ENCODE measurements at places on chromosomes 2 and 18.

DNA sequence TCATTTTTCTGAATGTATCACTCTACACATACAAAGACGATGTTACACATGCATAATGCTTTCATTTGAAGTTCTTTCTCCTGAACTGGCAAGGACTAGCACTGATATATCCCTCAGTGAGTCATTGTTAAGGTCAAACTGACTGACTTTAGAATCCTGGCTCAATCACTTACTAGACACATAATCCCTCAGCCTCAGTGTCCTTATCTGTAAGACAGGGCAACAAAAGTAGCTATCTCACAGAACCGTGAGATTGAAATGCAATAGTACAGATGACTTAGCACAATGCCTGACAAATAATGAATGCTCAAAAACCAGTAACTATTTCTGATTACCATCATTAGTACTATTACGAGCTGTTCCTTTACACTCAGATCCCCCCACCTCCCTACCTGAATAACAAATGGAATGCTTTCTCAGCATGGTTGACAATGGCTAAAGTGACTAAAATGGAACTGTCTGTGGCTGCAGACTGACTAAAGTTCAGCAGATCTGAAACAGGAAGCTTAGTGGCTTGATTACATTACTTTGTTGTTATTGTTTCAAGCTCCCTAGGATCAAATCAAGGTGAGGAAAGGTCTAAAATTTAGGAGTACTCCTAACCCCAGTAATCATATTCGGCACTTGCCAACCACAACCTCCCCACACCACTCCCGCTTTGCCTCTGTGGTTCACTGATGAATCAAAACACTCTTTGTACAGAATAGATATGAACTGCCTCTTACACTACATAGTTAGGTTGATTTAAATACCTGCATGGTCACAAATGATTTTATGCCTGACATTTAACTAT, 35.8 kb upstream of the CACNB4 start:
- H3K27ac ChIP-seq, result peak overlapping the region; percentile 9
- H3K4me1 ChIP-seq, result peaks cover 12% of the 10 kb centered on the region
- peaks cover 50% of the 10 kb centered on the region for H3K36me3 ChIP-seq
- DNase-seq, result no peak
- no peak overlapping the region for H3K4me3 ChIP-seq
- no peaks in the 10 kb centered on the region for H3K27me3 ChIP-seq

DNA sequence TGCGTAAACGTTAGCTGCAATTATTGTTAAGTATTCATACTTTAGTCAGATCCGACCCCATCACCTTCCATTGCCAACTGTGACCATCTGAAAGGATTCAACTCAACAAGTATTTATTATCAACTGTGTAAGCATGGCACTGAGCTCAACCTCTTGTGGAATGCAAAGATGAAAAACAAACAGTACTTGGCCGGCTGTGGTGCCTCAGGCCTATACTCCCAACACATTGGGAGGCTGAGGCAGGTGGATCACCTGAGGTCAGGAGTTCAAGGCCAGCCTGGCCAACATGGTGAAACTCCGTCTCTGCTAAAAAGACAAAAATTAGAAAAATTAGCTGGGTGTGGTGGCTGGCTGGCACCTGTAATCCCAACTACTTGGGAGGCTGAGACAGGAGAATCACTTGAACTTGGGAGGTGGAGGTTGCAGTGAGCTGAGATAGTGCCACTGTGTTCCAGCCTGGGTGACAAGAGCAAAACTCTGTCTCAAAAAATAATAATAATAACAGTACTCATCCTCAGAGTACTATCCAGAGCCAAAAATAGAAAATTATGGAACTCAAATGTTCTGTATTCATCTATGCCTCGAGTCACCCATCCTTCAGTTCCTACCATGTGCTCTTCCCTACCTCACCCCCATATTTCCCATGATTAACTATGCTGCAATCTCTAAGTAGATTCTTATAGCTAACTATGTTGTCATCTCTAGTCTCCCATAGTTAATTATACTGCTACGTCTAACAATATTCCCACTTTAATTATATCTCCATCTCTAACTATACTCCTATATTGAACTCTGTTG, 8.6 kb upstream of the MREG start:
- no peaks in the 10 kb centered on the region for H3K36me3 ChIP-seq
- H3K4me1 ChIP-seq, result peaks cover 17% of the 10 kb centered on the region
- no peak overlapping the region for H3K27ac ChIP-seq
- H3K4me3 ChIP-seq, result no peak overlapping the region
- no peaks in the 10 kb centered on the region for H3K27me3 ChIP-seq

DNA sequence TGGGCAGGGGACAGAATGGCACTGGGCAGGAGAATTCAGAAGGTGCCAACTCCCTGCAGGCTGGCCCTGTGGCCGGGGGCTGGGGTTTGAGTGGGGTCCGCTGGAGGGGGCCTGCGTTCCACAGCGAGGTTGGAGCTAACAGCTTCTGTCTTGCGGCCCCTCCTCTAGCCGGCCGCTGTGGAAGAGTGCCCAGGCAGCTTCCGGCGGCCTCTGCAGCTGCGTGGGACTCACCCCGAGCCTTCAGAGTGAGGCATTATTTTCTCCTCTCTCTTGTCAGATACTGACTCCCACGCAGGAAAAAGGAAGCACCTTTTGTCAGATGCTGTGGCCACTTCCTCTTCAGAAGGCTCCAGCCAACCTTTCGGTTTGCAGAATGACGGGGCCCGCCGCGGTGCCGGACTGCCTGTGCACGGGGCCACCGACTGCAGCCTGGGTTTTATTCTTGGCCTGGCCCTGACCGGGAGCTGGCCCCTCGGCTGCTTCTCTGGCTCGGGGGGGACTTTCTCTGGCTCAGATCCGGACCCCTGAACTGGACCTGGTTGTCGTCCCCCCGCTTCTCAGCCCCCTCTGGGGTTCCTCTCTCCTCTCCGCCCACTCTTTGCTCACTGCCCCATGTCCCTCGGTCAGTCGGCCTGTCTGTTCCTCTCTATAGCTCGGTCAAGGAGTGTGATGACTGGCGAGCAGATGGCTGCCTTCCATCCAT, 40.1 kb downstream of the ARHGAP25 start:
- no peaks in the 10 kb centered on the region for H3K27me3 ChIP-seq
- peaks cover 89% of the 10 kb centered on the region for H3K4me1 ChIP-seq
- peaks cover 60% of the 10 kb centered on the region for H3K36me3 ChIP-seq
- peak; percentile 73 for DNase-seq

DNA sequence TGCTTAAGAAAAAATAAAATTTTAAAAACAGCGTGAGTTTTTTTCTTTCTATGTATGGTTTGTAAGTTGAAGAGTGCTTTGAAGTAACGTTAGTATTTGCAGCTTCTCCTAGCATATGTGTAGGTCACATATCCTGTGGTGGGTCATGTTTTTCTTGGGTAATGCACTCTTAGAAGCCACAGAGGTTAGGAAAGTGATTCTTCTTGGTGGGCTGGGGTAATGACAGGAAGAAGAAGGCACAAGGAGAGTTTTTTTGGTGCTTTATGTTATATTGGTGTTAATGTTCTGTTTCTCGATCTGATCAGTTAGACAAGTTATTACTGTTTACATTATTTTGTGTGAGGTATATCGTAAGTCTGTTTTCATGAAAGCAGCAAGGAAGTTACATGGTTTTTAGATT, 109.0 kb downstream of the ICA1L start:
- no peaks in the 10 kb centered on the region for H3K27me3 ChIP-seq
- DNase-seq, result no peak
- H3K27ac ChIP-seq, result peak overlapping the region; percentile 92
- peaks cover 72% of the 10 kb centered on the region for H3K36me3 ChIP-seq
- H3K4me1 ChIP-seq, result peaks cover 64% of the 10 kb centered on the region
- peak overlapping the region; percentile 70 for H3K4me3 ChIP-seq

DNA sequence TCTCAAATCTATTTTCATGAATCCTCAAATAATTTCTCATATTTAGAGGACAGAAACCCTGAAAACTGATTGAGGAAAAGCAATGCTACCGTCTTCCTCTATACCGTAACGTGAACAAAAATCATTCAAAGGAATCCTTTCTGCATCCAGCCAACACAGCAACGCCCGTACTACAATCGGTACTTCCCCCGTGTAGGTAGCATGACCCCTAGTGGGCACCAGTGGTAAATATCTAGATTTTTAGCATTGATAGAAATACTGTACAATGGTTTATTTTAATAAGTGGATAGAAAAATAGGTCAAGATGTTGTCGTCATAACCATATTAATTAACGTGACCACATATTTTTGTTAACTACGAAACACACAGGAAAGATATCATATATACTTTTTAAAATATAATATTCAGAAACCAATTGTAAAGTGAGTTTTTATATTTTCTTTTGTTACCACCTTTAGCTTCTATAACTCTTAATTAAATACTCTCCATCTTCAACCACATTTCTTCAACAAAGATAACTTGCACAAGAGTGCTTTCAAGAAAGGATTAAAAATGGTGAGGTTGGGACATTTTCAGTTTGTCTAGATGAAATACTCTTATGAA, 194.1 kb downstream of the SS18 start:
- no peak overlapping the region for H3K4me3 ChIP-seq
- peaks cover 23% of the 10 kb centered on the region for H3K27me3 ChIP-seq
- H3K4me1 ChIP-seq, result no peaks in the 10 kb centered on the region
- no peak overlapping the region for H3K27ac ChIP-seq

GRCh38 chr2:132678483-132678882, 8.5 kb upstream of the LYPD1 start:
- no peak overlapping the region for H3K4me3 ChIP-seq
- H3K27me3 ChIP-seq, result no peaks in the 10 kb centered on the region
- H3K4me1 ChIP-seq, result no peaks in the 10 kb centered on the region
- no peak for DNase-seq

GRCh38 chr2:69742322-69742952, 503 bp downstream of the ANXA4 start:
- peaks cover 14% of the 10 kb centered on the region for H3K4me1 ChIP-seq
- H3K4me3 ChIP-seq, result peak overlapping the region; percentile 82
- H3K27me3 ChIP-seq, result no peaks in the 10 kb centered on the region
- DNase-seq, result peak; percentile 41
- peaks cover 3% of the 10 kb centered on the region for H3K36me3 ChIP-seq

- H3K36me3 ChIP-seq, result no peaks in the 10 kb centered on the region
- H3K4me1 ChIP-seq, result no peaks in the 10 kb centered on the region
- no peak overlapping the region for H3K27ac ChIP-seq
- no peak for DNase-seq
These were observed 151.3 kb upstream of the SOX11 start for GRCh38 chr2:5540856-5541255.

GRCh38 chr2:218063896-218064295, 5.2 kb upstream of the RUFY4 start:
- H3K36me3 ChIP-seq, result no peaks in the 10 kb centered on the region
- H3K4me3 ChIP-seq, result no peak overlapping the region
- peaks cover 36% of the 10 kb centered on the region for H3K27me3 ChIP-seq
- H3K4me1 ChIP-seq, result peaks cover 4% of the 10 kb centered on the region

DNA sequence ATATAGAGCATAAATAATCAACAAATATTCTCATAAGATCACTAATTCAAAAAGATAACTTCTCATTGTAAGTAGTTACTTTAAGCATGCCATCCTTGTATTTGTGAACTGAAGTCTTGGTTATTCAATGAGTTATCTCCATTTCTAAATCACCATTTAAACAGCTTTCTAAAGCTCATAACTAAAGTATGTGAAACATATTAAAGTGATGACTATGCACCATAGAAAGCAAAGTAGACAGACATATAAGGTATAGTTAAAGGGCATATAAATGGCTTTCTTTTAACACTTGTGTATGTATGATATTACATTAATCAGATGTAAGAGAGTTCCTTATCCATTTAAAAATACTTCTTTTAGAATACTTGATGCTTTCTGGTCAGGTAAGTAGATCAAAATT, 83.5 kb downstream of the IKZF2 start:
- no peak overlapping the region for H3K27ac ChIP-seq
- no peak overlapping the region for H3K4me3 ChIP-seq
- no peaks in the 10 kb centered on the region for H3K36me3 ChIP-seq
- no peak for DNase-seq
- peaks cover 35% of the 10 kb centered on the region for H3K4me1 ChIP-seq

DNA sequence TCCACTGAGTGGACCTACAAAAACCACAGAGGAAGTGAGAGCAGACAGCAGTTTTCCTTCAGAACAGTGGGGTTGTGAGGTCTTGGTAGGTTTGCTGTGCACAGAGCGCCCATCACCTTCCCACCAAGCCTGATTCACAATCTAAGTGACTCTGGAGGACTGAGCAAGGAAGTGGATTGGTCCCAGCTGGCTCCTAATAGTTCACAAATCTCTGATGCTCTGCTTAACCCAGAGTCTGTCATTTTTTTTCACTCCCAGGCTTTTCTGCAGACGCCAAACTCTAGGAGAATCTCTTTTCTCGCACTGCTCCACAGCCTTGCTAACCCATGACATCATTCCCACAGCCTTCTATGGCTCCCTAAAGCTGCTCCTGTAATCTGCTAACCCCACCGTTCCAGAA, 280.4 kb downstream of the C1D start:
- H3K27me3 ChIP-seq, result no peaks in the 10 kb centered on the region
- no peaks in the 10 kb centered on the region for H3K36me3 ChIP-seq
- H3K4me3 ChIP-seq, result no peak overlapping the region
- no peaks in the 10 kb centered on the region for H3K4me1 ChIP-seq
- DNase-seq, result no peak
- H3K27ac ChIP-seq, result no peak overlapping the region

DNA sequence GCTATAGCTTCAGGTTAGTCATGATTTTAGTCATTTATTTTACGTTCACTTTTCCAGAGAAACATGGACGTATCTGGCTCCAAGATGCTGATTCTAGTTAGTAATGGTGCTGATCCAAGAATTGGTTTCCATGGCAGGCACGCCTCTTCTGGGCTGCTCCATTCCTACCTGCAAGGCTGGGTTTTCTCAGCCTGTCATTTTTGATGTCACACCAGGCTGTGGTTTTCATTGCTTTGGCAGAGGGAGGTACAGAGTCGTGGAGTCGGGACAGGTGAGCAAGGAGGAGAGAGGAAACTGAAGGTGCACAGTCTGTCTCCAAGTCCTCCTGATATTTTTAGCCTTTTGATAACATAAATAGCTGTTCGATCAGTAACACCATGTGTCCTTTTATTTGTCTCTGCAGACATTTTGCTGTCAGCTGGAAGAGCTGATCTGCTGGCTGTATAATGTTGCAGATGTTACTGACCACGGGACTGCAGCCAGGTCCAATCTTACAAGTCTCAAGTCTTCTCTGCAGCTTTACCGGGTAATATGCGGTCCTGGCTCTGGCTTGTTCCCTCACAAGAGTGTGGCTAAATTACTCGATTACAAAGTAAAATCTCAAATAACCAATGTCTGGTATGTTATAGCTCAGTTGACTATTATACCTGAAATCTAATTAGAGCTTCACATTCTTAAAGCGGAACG, 17.8 kb downstream of the CEP68 start:
- H3K4me3 ChIP-seq, result no peak overlapping the region
- H3K27me3 ChIP-seq, result no peaks in the 10 kb centered on the region
- peaks cover 19% of the 10 kb centered on the region for H3K4me1 ChIP-seq
- H3K36me3 ChIP-seq, result peaks cover 78% of the 10 kb centered on the region

DNA sequence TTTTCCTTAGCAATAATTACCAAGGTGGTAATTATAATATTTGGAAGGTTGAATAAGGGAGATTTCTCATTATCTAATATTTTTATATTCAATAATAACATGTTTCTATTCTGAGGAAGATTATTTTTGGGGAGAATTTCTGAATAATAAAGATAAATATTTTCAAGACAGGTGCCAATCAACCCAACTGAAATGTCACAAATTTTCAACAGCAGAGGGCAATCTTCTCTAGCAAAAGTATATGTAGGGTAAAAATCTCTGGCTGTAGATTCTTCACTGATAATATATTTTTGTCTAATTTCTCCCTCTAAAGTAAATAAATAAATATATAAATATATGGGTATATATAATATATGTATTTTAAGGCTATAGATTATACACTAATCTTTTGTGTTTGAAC, 1187.2 kb upstream of the CRIM1 start:
- H3K36me3 ChIP-seq, result no peaks in the 10 kb centered on the region
- H3K27ac ChIP-seq, result no peak overlapping the region
- H3K27me3 ChIP-seq, result no peaks in the 10 kb centered on the region
- no peak overlapping the region for H3K4me3 ChIP-seq
- H3K4me1 ChIP-seq, result no peaks in the 10 kb centered on the region

- H3K4me3 ChIP-seq, result peak overlapping the region; percentile 95
- peaks cover 73% of the 10 kb centered on the region for H3K4me1 ChIP-seq
- H3K27me3 ChIP-seq, result no peaks in the 10 kb centered on the region
- peaks cover 35% of the 10 kb centered on the region for H3K36me3 ChIP-seq
- DNase-seq, result no peak
These were observed 537 bp upstream of the STAT4 start for GRCh38 chr2:191151331-191151730.

Measured in activated T-cell treated with anti-CD3 and anti-CD28 coated beads, Interleukin-2, amount 50 U/mL, for 24 hours (primary cell).